ENCODE measurements at places on chromosomes 3 and 15. TPM values are rescaled to one million over a fixed set of nuclear protein-coding genes. Genes with fewer than 3 reads are reported as not detected.
A peak's percentile ranks its signal among the peaks of the same experiment; 100 is the strongest.

DNA sequence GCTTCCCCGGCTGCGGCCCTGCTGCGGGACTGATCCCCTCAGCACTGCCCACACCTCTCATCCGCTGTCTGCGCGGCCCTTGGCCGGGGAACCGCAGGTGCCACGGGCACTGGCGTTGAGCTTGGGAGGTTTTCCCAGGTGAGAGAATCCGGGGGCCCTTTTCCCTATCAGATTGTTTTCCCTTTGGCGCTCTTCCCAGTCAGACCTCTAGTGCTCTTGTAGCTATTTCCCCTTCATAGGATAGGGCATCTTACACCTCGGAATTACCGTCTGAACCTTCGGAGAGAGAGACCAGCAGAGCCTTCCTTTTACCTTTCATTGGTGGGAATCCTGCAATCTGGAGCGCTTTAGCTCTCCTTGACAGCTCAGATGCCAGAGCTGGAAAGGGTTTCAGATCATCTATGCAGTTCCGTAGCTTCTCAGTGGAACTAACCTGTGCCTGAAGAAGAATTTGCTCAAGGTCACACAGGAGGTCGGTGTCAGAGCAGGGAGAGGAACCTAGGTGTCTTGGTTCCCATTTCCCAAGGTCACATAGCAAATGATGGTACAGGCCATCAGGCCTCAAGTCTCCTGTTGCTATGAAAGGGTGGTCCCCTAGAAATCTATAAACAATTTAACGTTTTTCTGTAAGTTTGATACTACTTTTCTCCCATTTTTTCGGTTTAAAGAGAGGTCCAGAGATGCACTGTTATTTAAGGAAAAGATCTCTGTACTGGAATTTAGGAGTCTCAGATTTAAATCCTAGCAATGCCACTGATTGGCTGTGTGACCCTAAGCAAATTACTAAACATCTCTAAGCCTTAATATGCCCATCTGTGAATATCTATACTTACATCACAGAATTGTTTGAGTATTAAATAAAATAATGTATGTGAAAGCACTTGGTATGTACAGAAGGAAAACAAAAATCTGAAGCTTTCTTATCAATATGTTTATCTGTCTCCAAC lies 916 bp downstream of the IDH3A start:
- H3K27ac ChIP-seq: peak overlapping the region; percentile 73
- H3K27me3 ChIP-seq: no peaks in the 10 kb centered on the region
- H3K36me3 ChIP-seq: peaks cover 3% of the 10 kb centered on the region

TMOD2 gene
- 3.7 TPM for total RNA-seq

GRCh38 chr3:45509038-45509767 lies 85.3 kb upstream of the LIMD1 start:
- H3K4me1 ChIP-seq: peaks cover 4% of the 10 kb centered on the region
- peaks cover 8% of the 10 kb centered on the region for H3K36me3 ChIP-seq
- no peak overlapping the region for H3K27ac ChIP-seq
- H3K27me3 ChIP-seq: no peaks in the 10 kb centered on the region
- DNase-seq: no peak
- no peak overlapping the region for H3K4me3 ChIP-seq

GRCh38 chr15:50134524-50135024 lies 15.5 kb upstream of the ATP8B4 start:
- no peaks in the 10 kb centered on the region for H3K27me3 ChIP-seq
- no peaks in the 10 kb centered on the region for H3K4me1 ChIP-seq
- no peaks in the 10 kb centered on the region for H3K36me3 ChIP-seq
- H3K27ac ChIP-seq: no peak overlapping the region
- DNase-seq: no peak

DNA sequence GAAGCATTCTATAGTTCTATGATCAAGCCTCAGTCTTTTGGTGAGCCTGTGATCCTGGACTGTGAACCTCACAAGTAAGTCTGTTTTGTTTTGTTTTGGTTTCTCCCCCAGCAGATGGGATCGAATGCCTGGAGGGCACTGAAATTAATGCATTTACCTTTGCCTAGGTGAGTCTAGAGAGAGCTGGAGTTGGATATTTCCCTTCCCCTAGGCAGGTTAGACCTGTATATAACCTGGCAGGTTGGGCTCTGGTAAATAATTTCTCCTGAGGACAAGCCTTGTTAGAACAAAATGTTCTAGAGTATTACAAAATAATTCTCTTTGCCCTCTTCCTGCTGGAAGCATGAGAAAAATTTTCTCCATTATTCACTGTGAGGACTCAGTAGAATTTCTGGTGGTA lies 211.9 kb downstream of the TPRG1 start:
- H3K4me3 ChIP-seq: no peak overlapping the region
- H3K36me3 ChIP-seq: no peaks in the 10 kb centered on the region
- DNase-seq: no peak

GRCh38 chr3:69088063-69088462 lies 3.3 kb downstream of the ARL6IP5 start:
- no peak for DNase-seq
- H3K27ac ChIP-seq: peak overlapping the region; percentile 92
- H3K36me3 ChIP-seq: peaks cover 7% of the 10 kb centered on the region
- H3K4me1 ChIP-seq: peaks cover 84% of the 10 kb centered on the region
- peak overlapping the region; percentile 91 for H3K4me3 ChIP-seq
- H3K27me3 ChIP-seq: no peaks in the 10 kb centered on the region

GRCh38 chr3:31892916-31893573 lies 88.0 kb downstream of the OSBPL10 start:
- H3K27me3 ChIP-seq: peaks cover 4% of the 10 kb centered on the region
- no peak for DNase-seq
- H3K4me3 ChIP-seq: no peak overlapping the region
- H3K36me3 ChIP-seq: no peaks in the 10 kb centered on the region
- H3K27ac ChIP-seq: no peak overlapping the region
- H3K4me1 ChIP-seq: no peaks in the 10 kb centered on the region

DNA sequence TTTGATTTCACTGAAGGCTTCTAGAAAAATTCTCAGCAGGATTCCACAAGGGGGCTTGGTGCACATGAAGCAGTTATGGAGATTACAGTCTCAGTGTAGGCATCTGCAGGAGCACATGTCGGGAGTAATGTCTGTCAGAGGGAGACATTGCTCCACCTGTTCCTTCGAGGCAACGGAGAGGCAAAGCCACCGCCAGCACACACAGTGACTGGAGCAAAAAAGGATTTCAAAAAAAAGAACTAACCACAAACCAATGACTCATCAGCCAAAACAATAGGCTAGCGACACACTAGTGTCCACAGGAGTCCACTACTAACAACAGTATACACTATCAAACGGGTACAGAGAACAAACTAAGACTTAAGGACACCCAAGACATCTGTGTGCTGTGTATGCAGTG lies 68.9 kb downstream of the NPTN start:
- no peak overlapping the region for H3K4me3 ChIP-seq
- H3K36me3 ChIP-seq: peaks cover 75% of the 10 kb centered on the region
- no peaks in the 10 kb centered on the region for H3K4me1 ChIP-seq
- no peak overlapping the region for H3K27ac ChIP-seq

GRCh38 chr3:17554078-17554477 lies 188.4 kb downstream of the TBC1D5 start:
- no peak overlapping the region for H3K27ac ChIP-seq
- H3K36me3 ChIP-seq: no peaks in the 10 kb centered on the region
- no peak overlapping the region for H3K4me3 ChIP-seq
- H3K27me3 ChIP-seq: no peaks in the 10 kb centered on the region
- no peaks in the 10 kb centered on the region for H3K4me1 ChIP-seq

ST6GAL1 gene
- 179 TPM for total RNA-seq

DNA sequence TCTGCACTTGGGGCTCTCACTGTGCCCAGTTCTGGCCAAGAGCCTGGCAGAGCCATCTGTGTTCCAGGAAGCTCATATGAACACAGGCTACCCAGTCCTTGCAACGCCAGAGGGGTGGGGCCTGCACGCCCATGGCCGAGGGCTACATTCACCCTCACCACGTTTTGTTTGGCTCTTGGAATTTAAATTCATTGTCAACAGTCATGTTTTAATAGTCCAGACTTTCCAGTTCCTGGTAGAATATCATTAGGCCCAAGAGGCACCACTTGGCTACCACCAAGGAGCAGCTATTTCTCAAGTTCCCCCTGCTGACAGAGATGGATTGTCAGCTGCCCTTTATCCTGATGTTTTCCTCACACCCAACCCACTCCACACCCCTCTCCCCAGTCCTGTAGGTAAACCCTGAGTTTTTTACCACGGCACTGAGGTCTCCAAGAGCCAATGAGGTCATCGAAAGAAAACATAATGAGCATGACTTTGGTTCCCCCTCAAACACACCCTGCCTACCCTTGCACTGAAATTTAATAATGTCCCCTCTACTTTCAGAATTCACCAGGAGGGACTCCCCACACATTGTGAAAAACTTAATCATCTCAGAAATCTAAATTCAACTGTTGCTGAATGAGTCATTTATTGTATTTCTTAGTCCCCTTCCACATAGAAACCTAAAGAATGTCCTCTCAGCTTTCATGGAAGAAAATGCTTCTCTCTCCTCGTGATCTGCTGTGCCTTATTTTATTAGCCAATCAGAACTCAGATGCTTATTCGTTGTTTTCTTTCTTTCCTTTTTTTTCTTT lies 125.1 kb downstream of the SHQ1 start:
- H3K36me3 ChIP-seq: no peaks in the 10 kb centered on the region
- H3K4me3 ChIP-seq: no peak overlapping the region
- H3K27ac ChIP-seq: no peak overlapping the region
- H3K27me3 ChIP-seq: no peaks in the 10 kb centered on the region
- H3K4me1 ChIP-seq: no peaks in the 10 kb centered on the region
- DNase-seq: no peak

GRCh38 chr3:151568184-151568583 lies 107.3 kb upstream of the IGSF10 start:
- H3K27me3 ChIP-seq: no peaks in the 10 kb centered on the region
- H3K4me3 ChIP-seq: no peak overlapping the region
- H3K27ac ChIP-seq: no peak overlapping the region
- H3K4me1 ChIP-seq: no peaks in the 10 kb centered on the region

PSTPIP1 gene
- 169 TPM for total RNA-seq

- no peaks in the 10 kb centered on the region for H3K4me1 ChIP-seq
- H3K4me3 ChIP-seq: no peak overlapping the region
- DNase-seq: no peak
Measured at GRCh38 chr3:186487819-186488218, 56.4 kb downstream of the CRYGS start.

- H3K36me3 ChIP-seq: no peaks in the 10 kb centered on the region
- no peaks in the 10 kb centered on the region for H3K4me1 ChIP-seq
- H3K27ac ChIP-seq: no peak overlapping the region
- H3K27me3 ChIP-seq: no peaks in the 10 kb centered on the region
Measured at GRCh38 chr3:60728006-60728405, 523.2 kb downstream of the FHIT start.

HERC2 gene
- total RNA-seq: 69.0 TPM

DNA sequence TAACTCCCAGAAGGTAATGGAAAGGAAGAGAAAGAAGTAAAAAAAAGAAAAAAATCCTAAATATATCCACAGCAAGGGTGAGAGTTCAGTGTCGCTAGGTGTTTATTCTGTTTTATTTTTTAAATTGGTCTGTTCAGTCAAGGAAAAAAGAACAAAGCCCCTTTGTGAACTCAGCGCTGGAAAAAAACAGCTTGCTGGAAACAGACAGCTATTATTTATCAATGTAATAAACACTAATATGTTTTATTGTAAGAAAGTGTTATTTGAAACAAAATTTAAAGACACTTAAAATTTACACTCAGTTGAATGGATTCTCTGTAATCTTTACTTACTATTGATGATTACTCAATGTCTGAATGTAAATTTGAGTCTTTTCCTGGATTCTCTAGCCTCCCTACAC lies 32.3 kb upstream of the LEKR1 start:
- no peak for DNase-seq
- H3K27ac ChIP-seq: no peak overlapping the region
- H3K4me3 ChIP-seq: no peak overlapping the region
- no peaks in the 10 kb centered on the region for H3K27me3 ChIP-seq
- no peaks in the 10 kb centered on the region for H3K4me1 ChIP-seq
- H3K36me3 ChIP-seq: no peaks in the 10 kb centered on the region

- DNase-seq: no peak
- no peaks in the 10 kb centered on the region for H3K4me1 ChIP-seq
- H3K36me3 ChIP-seq: no peaks in the 10 kb centered on the region
- no peak overlapping the region for H3K27ac ChIP-seq
Measured at GRCh38 chr3:2506776-2507175, 408.1 kb downstream of the CNTN4 start.

- peaks cover 43% of the 10 kb centered on the region for H3K4me1 ChIP-seq
- H3K36me3 ChIP-seq: no peaks in the 10 kb centered on the region
- H3K27ac ChIP-seq: no peak overlapping the region
- peaks cover 42% of the 10 kb centered on the region for H3K27me3 ChIP-seq
- peak; percentile 59 for DNase-seq
Measured at GRCh38 chr3:43994657-43995546, 246.8 kb upstream of the TOPAZ1 start.

Measured in CD4-positive, CD25-positive, alpha-beta regulatory T cell (primary cell).